Skin of body (tissue), 3 donors: ENCODE measurements at places on chromosomes 2 and 18.

GRCh38 chr2:165283342-165283741 lies 44.1 kb downstream of the SCN2A start:
- no peak for DNase-seq

- no peak for DNase-seq
Measured at GRCh38 chr2:73993376-73993775, 8.7 kb downstream of the TET3 start.

GRCh38 chr18:44889111-44889510 lies 208.4 kb downstream of the SETBP1 start:
- no peak for DNase-seq

GRCh38 chr2:203591642-203592041 lies 56.5 kb upstream of the RAPH1 start:
- no peak for DNase-seq

GRCh38 chr2:14479486-14479885 lies 153.0 kb upstream of the LRATD1 start:
- DNase-seq = no peak

GRCh38 chr2:14530506-14530905 lies 102.0 kb upstream of the LRATD1 start:
- DNase-seq = no peak

GRCh38 chr18:70621710-70622109 lies 332.9 kb downstream of the SOCS6 start:
- no peak for DNase-seq

GRCh38 chr2:44930274-44931197 lies 11.0 kb upstream of the SIX3 start:
- DNase-seq = no peak

- DNase-seq = no peak
Measured at GRCh38 chr2:118250463-118250862, 162.2 kb downstream of the INSIG2 start.

DNA sequence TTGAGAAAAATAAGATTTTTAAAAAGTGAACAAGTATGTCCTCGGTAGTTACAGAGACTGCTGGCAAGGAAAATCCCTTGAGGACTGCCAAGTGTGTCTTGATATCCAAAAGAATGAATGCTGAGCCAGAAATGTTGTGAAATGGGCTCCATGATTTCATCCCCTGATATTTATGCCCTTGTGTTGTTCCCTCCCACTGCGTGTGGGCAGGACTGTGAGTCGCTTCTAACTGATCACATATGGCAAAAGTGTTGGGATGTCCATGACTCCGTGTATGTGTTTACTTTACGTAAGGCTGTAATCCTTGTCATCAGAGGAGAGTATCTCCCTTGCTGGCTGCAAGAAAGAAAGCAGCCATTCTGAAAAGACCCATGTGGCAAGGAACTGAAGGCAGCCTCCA lies 285.1 kb downstream of the SS18 start:
- peak; percentile 66 for DNase-seq

DNA sequence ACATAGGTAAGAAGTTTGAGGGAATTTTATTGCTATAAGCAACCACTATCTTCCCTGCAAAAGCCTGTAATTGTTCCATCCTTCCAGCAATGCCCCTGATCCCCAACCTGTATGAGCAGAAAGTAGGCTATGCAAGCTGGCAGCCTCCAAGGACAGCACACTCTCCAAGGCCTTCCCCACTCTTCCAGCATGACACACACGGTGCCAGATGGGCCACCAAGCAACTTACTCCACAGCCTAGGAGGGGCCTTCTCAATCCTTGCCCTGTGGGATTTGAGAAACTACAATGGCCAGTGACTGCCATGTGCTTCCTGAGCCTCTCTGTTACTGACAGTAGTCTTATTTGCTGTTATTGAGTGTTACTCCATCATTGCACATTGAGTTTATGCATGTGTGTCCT lies 137.5 kb downstream of the ACTR3 start:
- no peak for DNase-seq

- DNase-seq = no peak
Measured at GRCh38 chr2:134838143-134838620, at the start of gene ACMSD. ACMSD (plus strand) TSS chr2:134838616; CDS start chr2:134838683, 67 bp downstream.

GRCh38 chr2:227509824-227510619 lies 38.1 kb downstream of the AGFG1 start:
- no peak for DNase-seq

DNA sequence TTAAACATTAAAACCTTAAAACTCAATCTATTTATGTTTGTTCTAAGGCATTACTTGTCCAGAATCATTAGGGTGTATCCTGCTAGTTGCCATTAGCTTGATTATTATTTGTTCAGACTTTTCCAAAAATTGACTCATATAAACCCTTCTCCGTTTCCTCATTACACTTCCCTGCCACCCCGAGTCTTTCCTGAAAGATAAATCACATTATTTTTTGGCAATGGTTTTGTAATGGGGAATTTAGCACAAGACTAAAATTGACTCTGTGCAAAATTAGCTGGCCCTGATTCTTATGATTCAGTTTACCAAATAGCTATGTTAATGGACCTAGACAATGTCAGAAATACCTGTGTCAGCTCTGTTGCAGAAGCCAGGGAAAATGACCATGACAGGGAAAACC lies 112.2 kb upstream of the NT5C1B start:
- no peak for DNase-seq

DNA sequence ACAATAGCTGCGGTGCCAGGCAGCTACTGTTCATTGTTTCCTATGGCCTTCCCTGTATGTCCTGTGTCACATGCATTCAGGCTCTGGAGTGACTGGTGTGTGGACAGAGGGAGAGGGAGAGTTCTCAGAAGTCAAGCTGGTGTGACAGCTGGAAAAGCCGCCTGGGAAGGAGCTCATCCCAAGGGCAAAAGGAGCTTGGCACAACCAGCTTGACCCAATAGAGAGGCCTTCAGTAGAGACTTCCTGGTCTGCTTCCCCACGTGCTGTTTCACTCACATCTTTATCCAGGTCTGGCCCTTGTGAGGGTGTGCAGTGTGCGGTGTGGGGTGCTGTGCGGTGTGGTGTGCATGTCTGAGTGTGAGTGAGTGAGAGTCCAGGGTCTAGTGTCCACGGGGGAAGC lies 11.1 kb upstream of the NT5DC4 start:
- no peak for DNase-seq

- no peak for DNase-seq
Measured at GRCh38 chr18:72721330-72721729, 146.5 kb downstream of the NETO1 start.

DNA sequence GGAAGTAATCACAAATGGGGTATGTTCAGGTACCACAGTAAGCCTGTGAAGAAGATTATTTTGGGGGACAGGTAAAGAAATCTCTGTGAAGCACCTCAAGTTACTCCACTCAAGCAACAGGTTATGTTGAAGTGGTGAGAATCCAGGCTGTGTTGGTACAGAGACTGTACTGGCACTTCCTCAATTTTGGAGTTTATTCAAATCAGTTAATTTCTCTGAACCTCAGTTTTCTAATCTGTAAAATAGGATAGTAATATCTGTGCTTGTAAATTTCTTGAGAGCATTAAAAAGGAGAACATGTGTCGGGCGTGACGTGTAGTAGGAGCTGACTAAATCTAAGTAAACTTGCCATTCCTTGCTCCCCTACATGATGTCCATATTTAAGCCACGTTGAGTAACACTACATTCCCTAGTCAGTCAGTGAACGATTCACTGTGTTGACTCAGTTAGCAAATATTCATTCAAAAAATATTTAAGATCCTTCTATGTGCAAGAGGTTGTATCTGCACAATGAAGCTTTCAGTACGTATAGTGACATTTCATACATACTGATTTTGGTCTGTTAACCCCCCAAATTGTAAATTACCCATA lies 504.2 kb downstream of the ZEB2 start:
- no peak for DNase-seq

GRCh38 chr2:67840460-67841068 lies 222.2 kb downstream of the C1D start:
- DNase-seq = peak; percentile 23

- no peak for DNase-seq
Measured at GRCh38 chr2:33013684-33014110, 66.9 kb downstream of the LTBP1 start.

GRCh38 chr2:74384051-74384450 lies 3.9 kb upstream of the DCTN1 start:
- DNase-seq = no peak

GRCh38 chr2:129404000-129404685 lies 575.3 kb upstream of the RAB6C start:
- no peak for DNase-seq

DNA sequence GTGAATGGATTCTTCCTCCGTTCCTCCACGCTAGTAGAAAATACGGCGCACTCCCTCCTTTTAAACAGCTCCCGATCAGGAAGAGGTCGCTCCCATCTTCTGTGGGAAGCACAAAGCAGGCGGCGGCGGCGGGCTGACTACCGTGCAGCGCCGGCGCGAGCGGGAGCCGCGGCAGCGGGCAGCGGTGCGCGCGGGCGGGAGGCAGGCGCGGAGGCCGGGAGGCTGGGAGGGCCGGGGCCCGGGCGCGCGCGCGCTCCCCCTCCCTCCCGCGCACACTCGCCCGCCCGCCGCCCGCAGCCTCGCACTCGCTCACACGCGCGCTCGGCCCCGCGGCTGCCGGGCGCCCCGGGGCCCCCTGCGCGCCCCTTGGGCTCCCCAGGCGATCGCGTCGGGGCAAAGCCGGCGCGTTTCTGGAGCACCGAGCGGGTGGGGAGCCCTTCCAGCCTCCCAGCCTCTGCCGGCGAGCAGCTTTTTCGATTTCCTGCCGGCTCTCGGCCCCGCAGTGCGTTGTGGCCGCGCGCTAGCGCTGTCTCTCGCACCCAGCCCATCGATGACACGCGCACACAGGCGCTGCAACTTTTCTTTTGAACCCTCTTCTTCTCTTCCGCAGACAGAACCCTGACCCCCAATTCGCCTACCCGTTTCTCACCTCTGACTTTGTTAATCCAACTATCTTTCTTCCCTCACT lies at the start of gene SLC8A1:
SLC8A1 (minus strand) TSS at position 173 of the 688 bp plus-strand sequence.
- no peak for DNase-seq

GRCh38 chr2:163649080-163649479 lies 86.7 kb downstream of the FIGN start:
- no peak for DNase-seq

- DNase-seq = no peak
Measured at GRCh38 chr18:59155153-59155552, 15.5 kb downstream of the SEC11C start.

DNA sequence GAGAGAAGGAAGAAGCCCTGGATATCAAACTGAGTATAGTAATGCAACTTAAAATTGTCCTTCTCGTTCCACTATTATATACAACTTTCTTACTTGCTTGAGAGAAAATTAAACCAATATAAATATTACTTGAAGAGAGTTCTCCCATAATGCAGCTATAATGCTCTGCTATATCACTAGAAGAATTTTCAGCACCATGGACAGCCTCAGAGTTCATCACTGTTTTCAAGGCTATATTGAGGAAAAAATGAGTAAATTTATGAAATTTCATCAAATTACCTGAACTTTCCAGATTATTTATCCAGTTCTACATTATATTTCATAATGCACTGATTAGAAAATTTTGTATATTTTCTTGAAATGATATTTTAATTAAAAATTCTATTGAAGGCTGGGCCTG lies 1053.5 kb upstream of the FAM98A start:
- no peak for DNase-seq

DNA sequence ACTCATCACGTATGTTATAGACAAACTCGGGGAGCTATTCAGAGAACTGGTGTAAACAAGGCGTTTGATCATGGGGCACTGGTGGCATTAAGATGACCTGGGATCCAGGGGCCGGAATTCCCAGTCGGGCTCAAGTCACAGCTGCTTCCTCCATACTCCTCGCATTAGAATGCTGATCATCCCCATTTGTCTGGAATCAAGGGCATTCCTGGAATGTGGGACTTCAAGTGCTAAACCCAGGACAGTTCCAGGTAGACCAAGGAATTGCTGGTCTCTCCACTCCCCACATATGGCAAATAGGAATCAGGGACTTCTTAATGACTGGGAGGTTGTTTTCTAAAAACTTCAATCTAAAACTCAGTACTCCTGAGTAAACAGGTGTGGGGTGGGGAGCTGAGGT lies 355.7 kb upstream of the RAB6C start:
- no peak for DNase-seq

- DNase-seq = no peak
Measured at GRCh38 chr2:72555943-72556342, 269.9 kb downstream of the EXOC6B start.

- no peak for DNase-seq
Measured at GRCh38 chr2:238121511-238122286, 16.8 kb upstream of the KLHL30 start.

GRCh38 chr18:24831081-24831480 lies 370.6 kb downstream of the HRH4 start:
- no peak for DNase-seq

GRCh38 chr2:167265004-167265403 lies 376.7 kb downstream of the XIRP2 start:
- DNase-seq = no peak

GRCh38 chr2:100194951-100195350 lies 52.6 kb upstream of the AFF3 start:
- no peak for DNase-seq

DNA sequence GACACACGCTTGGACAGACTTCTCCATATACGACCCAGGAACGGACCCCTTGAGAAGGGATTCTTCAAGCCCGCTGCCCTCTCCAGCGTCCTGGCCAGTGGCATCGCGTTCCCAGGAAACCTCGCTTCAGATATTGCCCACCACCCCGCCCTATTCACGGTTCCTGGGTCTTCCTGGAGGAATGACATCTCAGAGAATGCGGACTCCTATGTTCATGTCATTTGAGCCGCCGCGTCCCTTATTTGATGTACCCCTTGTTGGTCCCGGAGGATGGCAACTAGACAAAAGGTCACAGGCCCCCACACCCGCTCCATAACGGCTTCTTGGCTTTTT lies 588 bp upstream of the CCDC93 start:
- DNase-seq = no peak

GRCh38 chr18:25516121-25516520 lies 164.2 kb upstream of the ZNF521 start:
- no peak for DNase-seq

DNA sequence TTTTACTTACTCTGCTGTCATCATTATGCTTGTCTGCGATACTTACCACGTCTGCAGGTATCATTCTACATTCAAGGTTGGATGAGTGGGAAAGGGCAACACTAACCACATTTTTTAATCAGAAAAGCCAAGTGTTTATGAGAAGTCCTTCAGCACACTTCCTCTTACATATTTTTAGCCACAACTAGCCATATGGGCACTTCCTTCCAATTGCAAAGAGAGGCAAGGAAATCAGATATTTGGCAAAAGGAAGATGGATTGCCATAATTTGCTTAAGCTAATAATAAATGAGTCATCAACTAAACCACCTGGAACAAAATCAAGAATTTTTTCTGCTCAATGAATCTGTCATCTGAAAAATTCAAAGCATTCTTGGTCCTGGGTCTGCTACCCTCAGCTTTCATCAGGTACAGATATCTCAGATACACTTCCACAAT lies 16.7 kb upstream of the MRO start:
- DNase-seq = no peak

DNA sequence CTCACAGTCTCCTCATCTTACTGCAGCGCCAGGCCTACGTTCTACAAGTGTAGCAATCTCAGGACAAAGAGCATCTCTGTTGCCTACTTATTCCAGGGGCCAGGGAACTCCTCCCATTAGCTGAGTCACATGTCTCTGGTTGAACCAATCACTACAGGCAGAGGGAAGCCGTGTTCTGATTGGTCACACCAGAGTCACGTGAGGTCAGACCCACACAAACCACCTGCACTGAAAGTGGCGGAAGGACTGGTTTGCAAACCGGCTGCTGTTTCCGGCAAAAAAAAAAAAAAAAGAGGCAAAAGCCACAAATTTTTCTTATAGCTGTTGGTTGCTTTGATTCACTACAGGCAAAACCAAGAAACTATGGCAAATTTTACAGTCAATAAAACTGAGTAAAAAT lies 21.9 kb upstream of the USP14 start:
- no peak for DNase-seq
